Fibroblast of skin of back (primary cell): ENCODE measurements at places on chromosomes 5 and 9.
A peak's percentile ranks its signal among the peaks of the same experiment; 100 is the strongest.

- peak; percentile 43 for DNase-seq
Measured at GRCh38 chr5:36739751-36740221, 133.4 kb downstream of the SLC1A3 start.

DNA sequence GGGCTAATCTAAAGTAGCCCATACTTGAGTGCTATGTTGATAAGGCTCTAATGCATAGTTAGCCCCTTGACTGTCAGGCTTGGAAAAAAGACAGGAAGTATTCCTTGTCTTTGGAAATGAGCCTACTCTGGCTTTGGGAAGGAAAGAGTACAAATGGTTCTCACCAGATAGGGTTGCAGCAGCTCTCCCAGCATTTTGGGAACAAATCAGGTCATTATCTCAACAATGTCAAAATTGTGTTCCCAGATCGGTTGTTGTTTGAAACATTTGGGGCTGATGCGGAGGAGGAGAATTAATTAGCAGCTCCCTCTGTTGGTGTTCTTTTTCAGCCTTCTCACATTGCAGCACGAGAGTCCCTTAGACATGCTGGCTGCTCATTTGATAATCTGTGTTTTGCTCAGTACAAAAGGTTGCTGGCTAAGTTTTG lies 294.7 kb upstream of the DMRT1 start:
- no peak for DNase-seq

DNA sequence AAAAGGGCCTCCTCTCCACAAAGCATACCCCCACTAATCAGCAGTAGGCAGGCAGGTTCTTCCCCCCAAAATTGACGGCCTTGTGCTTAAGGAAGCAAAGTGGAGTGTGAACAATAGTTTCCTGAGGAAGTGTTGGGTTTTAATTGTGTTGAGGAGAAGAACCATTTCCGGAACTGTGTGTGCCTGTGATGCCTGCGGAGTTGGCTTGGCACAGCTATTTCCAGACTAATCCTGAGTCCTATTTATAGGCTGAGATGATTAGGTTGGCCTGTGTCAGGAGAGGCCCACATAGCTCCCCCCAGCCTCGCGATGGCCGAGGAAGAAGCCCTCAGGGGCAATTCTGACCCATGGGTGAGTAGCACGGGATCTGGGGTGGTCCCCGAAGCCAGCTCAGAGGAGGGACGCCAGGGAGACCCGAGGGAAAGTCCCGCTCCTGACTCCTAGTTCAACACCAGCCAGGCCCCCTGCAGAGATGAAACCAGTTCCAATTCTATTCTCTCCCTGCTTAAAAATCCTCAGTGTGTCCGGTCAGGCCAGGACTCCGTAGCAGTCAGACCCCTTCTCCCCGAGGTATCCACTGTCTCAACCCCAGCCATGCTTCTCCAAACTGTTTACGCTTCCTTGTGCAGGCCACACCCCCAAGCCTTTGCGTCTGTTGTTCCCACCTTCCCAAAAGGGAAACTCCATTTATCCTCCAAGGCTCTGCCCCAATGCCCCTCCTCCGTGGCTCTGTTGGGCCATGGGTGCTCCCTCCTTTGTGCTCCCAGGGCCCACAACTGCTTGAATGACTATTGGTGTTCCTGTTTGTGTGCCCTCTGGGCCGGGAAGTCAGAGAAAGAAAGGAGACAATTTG lies 18.1 kb downstream of the GSN start:
- DNase-seq: peak; percentile 87

DNA sequence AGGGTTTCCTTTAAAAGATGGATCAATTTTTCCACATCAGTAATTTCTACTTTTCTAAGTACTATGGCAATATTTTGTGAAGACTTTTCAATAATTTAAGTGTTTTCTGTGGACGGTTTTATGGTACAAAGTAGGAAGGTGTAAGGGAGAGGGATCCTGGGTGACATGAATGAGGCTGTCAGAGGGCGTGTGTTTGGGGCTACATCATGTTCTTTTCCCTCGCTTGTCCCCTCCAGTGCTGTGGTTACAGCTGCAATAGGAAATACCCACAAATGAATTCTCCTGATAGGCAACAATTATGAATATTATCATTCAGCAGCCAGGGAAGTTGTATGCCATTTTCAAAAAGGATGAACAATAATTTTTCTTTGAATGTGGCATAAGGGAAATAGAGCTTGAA lies 83.8 kb downstream of the CAVIN4 start:
- no peak for DNase-seq

DNA sequence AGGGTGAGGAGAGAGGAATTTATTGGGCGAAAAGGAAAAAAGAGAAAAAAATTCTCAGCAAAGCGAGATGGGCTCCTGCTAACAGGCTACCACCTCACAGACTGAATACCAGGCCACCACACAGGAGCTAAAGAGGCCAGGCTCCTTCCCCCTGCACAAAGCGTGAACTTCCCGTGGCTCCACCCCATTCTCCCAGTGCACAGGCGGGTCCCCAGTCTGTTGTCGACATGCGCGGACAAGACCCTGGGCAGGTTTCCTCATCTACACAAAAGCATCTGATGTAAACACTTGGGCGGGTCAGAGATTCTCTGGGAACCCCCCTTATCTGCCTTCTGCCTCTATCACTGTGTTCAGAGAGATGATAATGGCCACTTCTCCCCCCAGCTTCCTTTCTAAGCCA lies 34.2 kb downstream of the IL31RA start:
- no peak for DNase-seq

GRCh38 chr5:1747079-1747802 lies 52.4 kb downstream of the MRPL36 start:
- DNase-seq: no peak

DNA sequence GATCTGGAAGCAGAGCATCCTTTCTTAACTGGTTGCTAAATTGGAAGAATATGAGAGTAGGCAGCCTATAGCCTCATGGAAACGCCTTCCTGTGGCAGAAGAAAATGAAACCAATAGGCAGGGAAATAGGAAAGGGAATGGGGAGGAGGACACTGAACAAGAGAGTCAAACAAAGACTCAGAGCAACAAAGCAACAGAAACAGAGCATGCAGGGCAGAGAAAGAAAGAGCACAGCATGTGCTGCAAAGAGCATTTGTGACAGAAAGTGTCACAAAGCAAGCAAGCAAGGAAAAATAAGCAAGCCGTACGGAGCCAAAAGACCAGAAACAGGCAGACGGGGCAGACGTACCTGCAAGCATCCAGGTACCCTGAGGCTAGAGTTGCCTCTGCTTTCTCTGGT lies 123.1 kb downstream of the RAPGEF6 start:
- DNase-seq: no peak

GRCh38 chr5:9302218-9302617 lies 243.7 kb downstream of the SEMA5A start:
- no peak for DNase-seq

DNA sequence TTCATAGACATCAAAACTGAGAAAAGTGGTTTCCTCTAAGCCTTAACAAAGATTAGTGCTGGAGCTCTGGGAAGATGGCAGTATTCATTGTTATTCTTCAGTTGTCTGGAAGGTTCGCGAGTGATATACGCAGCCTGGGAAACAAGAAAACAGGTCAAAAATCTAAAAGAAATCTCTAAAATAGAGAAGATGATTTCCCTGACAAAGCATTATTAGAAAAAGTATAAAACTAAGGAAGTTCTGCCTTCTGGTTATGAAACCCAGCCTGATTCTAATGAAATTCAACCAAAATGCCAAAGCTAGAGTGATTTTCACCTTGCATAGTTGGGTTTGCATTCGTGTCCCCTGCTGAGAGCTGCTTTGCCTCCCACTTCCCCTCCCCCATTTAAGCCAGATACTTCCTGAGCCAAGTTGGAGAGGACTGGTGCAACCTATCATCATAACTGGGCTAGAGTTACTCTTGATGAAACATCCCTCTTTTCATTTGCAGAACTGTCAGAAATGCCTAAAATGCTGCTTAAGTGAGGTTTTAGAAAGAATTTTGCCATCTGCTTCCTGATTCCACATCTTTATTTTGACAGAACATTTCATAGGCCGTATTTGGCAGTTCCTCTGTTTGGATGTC lies 48.4 kb downstream of the NDFIP1 start:
- peak; percentile 6 for DNase-seq

DNA sequence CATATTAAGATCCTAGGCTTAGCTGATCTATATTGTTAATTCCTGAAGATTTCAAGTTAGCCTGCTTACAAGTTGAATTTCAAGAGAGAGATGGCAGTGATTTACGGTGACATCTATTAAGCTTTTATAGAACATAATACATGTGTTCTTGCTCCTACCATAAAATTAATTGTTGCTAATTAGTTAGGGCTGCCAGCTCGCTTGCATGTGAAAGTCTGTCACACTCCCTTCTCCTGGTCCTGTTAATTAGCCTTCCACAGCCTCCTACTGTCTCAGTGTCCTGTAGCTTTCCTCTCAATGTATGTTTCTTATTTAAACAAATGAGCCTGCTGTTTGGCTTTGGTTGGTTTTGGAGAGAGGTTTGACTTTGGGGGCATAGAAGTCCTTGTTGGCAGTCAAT lies 247.2 kb downstream of the NTRK2 start:
- DNase-seq: no peak

- DNase-seq: peak; percentile 6
Measured at GRCh38 chr5:6525910-6526309, 77.3 kb downstream of the UBE2QL1 start.

- DNase-seq: no peak
Measured at GRCh38 chr9:135492886-135493669, 7.4 kb upstream of the MRPS2 start.

DNA sequence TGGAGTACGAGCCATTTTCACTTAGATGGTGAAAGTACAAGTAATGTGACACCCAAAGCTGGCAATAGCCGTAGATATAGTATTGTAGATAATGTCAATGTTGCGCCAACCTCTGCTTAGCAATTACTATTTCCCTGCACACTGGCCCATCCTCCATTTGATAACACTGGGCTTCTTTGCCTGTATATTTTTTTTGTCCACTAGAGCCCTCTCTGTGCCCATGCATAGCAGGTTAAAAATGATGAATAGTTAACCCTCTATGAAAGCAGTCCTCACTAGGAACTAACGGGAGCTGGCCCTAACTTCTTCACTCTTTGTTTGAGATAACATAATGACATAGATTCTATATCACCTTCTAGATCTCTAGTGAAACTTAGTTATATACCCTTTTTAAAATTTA lies 416.8 kb downstream of the TUSC1 start:
- no peak for DNase-seq

DNA sequence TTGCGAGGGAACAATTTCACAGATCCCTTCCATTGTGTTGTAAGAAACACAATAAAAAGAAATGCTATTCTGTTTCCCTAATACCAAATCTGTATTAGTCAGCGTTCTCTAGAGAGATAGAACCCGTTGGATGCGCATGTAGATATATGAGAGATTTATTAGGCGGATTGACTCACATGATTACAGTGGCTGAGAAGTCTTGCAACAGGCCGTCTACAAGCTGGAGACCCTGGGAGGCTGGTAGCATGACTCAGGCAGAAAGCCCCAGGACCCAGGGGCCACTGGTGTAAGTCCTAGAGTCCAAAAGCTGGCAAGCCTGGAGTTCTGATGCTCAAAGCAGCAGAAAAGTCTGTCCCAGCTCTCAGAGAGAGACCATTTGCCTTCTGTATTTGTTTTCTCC lies 18.4 kb upstream of the IL17B start:
- peak; percentile 95 for DNase-seq
